NCI-H345 (cell line): ENCODE measurements at places on chromosomes 13 and 19.

DNA sequence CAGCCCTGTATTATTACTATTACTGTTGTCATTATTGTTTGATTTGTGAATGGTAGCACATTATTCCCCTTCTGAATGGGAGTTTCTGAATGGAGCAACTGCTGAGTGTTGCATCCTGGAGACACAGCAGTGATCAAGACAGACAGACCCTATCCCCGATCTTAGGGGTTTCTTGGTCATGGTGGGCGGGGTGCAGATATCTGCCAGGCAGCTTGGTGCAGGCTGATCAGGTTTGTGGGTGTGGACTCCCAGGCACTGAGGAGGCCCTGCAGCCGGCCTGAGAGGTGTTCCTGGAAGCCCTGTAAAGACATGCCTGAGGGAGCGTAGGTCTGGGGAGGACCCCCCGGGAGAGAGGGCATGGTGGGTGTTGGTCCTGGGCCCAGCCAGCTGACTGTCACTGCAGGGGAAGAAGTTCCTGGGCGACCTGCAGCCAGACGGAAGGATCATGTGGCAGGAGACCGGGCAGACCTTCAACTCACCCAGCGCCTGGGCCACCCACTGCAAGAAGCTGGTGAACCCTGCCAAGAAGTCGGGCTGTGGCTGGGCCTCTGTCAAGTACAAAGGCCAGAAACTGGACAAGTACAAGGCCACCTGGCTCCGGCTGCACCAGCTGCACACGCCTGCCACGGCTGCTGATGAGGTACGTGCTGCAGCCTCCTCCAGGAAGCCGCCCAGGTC lies 2.1 kb downstream of the MPND start:
- no peak for DNase-seq

- no peak for DNase-seq
Observed at GRCh38 chr19:47190167-47190727, 40.8 kb downstream of the BBC3 start.

- peak; percentile 50 for DNase-seq
Observed at GRCh38 chr19:39413911-39414608, 1.6 kb downstream of the PLEKHG2 start.

- DNase-seq = no peak
Observed at GRCh38 chr13:29131881-29132668, 311.9 kb downstream of the MTUS2 start.
